Erythroblast (primary cell): ENCODE measurements at places on chromosomes 3 and 15.

DNA sequence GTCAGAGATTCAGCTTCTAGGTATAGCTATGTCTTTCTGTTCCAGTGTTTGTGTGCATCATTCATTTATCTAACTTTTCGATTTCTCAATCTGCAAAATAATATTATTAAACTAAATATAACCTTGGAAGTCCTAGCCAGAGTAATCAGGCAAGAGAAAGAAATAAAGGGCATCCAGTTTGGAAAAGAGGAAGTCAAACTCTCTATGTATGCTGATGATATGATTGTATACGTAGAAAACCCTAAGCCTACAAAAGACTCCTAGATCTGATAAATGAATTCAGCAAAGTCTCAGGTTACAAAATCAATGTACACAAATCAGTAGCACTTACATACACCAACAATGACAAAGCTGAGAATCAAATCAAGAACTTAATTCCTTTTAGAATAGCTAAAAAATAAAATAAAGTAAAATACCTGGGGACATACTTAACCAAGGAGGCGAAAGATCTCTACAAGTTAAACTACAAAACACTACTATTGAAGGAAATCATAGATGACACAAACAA is 718.2 kb downstream of the NTRK3 start:
- no peak for DNase-seq

GRCh38 chr3:126928921-126929474 is 53.9 kb upstream of the PLXNA1 start:
- DNase-seq = no peak

DNA sequence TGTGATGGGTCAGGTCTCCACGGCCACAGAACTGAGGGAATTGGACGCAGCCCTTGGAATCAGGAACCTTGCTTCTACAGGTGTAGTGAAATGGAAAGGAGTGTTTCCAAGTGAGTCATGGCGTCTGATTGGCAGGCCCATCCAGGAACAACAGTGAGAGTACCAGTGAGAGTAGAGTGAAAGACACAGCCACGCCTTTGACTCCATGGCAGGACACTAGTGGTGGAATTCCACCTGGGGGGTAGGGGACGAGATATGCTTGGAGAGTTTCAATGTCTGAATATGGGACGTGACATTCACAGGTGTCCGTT is 3.0 kb upstream of the SLC28A1 start:
- DNase-seq = no peak

- DNase-seq = peak; percentile 73
These were observed 684 bp upstream of the RPS27L start for GRCh38 chr15:63157891-63158431.

DNA sequence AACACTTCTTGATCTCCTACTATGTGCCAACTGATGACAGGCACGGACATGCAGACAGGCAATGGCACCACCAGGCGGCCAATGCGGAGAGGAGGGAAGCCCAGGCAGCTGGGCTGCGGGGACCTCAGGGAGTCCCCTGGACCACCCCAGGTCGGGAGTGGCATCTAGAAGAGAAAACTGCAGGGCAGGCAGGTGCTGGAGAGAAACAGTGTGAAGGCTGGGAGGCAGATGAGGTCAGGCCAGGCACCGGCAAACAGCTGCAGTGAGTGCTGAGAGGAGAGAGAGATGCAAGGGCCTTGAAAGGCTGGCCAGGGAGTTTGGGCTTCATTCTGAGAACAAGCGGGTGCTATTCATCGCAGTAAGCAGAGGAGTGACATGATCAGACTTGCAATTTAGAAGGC is 29.1 kb downstream of the SLC6A1 start:
- DNase-seq = no peak

GRCh38 chr3:53171827-53172505 is 11.0 kb downstream of the PRKCD start:
- no peak for DNase-seq

GRCh38 chr3:142098964-142099363 is 50.4 kb downstream of the TFDP2 start:
- DNase-seq = peak; percentile 5

DNA sequence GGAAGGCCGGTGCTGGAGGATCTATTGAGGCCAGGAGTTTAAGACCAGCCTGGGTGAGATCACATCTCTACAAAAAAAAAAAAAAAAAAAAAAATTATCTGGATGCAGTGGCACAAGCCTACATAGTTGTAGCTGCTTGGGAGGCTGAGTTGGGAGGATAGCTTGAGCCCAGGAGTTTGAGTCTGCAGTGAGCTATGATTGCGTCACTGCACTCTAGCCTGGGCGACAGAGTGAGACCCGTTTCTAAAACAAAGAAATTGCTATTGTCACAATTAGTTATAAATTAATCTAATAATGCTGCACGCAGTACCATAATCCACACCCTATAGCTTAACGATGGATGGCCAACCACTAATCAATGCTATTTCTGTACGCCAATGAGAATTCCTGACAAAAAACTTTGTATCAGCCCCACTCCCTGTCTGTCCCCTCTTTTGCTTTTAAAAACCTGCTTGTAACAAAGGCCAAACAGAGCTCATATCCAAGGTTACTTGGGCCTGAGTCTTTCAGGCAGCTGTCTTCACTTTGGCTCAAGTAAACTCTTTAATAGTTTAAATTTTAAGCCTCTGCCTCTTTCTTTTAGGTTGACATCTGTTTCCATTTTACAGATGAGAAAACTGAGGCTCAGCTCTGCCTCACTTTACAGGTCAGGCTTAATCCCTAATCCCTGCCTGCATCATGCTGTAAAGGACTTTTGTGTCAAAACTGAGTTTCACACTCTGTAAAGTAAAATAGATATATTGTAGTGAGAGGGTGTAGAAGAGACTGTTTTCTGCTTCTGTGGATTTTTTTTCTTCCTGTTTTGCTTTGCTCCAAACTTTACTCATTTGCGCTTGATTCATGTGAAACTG is 10.9 kb downstream of the FLNB start:
- DNase-seq = no peak

DNA sequence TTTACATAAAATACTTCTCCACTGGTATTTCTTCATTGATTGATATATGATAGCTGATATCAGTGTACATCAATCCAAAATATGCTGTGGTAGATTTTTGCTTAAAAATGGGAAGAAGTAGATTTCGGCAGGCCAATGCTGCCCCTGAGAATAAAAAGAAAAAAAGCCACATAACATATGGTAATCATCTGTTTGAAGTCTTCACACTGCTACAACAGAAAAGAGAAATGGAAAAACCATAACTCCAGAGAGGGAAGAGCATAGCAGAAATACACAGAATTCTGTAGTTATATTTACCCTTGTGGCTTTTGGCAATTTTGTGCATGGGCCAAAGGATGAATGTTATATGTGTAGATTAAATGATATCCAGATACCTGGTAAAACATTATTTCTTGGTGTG is 143.1 kb upstream of the KCNMB2 start:
- DNase-seq = no peak

DNA sequence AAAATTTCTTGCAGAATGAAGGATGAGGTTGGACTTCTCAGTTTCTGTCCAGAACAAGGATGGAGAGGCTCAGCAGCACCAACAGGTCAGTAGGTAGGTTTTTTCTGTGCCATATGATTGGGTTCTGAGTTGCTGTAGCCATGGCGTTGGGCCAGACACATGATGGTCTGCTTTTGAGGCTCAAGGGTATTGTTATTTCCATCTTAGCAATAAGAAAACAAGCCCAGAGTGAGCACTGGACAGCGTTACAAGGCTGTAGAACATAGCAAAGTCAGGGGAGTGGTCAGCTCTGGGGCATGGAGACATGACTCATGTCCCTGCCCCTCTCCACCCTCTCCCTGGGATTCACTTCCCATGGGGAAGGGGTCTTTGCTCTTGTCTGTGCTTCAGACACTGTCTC is 137.6 kb upstream of the TOPAZ1 start:
- DNase-seq = no peak
